ENCODE measurements at places on chromosomes 6 and 20.

DNA sequence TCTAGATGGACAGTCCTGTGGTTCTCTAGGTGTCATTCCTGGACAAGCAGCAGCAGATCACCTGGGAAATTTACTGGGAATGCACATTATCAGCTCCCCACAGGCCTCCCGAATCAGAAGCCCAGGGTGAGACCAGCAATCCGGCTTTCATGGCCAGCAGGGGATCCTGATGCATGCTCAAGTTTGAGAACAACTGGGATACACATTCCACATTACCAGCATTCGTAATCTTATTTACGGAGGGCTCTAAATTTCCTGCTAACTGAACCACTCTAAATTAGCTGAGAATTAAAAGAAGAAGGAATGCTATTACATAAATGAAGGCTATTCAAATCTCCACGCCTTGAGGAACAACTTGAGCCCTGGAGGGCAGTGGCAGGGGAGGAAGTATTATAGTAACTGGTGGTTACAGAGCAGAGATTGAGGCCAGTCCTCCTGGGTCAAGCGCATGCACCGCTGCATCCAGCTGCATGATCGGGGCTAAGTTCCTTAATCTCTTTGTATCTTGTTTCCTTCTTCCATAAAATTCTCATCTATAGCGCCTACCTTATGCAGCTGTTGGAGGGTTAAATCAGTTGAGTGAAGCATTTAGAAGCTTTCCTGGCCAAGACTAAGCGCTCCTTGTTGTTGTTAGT lies 403.7 kb downstream of the CDH26 start:
- no peak for DNase-seq

GRCh38 chr20:45467861-45468260 lies 1.7 kb upstream of the WFDC2 start:
- DNase-seq: no peak

DNA sequence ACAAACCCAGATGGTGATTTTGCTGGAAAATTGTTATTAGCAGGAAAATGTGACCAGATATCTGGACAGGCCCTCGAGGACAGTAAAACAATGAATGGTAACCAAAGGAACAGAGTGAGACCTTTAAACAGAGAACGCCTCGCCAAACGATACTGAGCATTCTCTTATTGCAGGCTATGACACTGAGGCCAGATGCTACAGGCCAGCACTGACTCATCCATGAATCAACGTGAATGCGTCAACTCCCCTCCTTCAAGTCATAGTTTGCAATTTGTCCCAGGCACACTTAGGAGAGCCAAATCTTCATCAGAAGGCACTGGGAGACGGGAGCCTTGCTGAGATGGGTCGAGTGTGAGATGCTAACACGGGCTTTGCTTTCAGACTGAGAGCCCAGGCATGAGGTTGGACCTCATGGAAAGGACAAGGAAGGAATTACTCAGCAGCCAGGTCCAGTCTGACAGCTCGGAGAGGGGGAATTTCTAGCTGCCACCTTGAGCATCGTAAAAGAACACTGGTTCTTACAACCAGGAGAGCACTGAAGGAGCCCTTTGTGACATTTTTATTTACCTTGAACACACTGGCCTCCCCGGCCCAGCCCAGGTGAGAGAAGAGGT lies 60.7 kb downstream of the BMP7 start:
- DNase-seq: peak; percentile 5

- DNase-seq: no peak
Measured at GRCh38 chr6:113450061-113450465, 407.1 kb upstream of the MARCKS start.

- DNase-seq: no peak
Measured at GRCh38 chr6:31197559-31198305, 27.2 kb upstream of the POU5F1 start.

GRCh38 chr6:121614115-121614514 lies 178.7 kb downstream of the GJA1 start:
- DNase-seq: no peak

- no peak for DNase-seq
Measured at GRCh38 chr6:97665446-97665845, 382.4 kb upstream of the MMS22L start.

DNA sequence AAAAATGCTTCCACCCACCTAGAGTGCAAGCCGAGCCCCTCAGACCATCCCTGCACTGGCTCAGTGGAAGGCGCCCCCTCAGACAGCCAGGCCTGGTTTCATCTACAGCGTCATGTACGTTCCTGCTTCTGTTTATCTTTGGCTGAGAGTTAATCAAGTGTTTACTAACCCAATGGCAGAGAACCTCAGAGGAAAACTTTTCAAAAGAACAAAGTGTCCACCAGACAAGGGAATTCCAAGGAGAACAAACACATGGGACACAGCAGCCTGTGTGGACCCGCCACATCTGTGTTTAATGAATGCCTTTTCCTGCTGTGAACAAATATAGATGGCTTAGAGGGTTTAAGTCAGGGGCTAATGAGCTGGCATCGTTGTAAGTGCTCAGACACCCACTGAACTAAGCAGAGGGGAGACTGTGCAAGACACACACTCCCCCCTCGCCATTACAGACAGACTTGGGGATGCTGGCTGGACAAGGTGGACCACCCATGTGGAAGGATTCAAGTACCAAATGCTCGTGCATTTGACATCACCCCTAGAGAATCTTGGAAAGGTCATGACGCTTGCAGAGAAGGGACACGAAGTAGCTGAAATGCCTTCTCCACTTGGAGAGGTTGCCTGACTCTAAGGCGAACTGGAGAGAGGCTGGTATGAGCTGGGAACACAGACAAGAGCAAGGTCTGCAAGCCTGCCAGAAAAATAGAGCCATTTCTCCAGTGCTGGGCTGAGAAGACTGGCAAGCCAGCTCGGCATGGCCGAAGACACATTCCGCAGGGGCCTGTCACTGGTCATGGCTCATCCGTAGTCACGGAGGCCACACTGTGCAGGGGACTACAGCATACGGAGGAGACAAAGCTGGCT lies 53.5 kb upstream of the NXT1 start:
- peak; percentile 19 for DNase-seq

Measured in skeletal muscle cell (primary cell).